ENCODE measurements at places on chromosomes 7 and 10. TPM values are rescaled to one million over a fixed set of nuclear protein-coding genes. Genes with fewer than 3 reads are reported as not detected.

CYP3A4 gene
- total RNA-seq, result not detected

FLNC gene
- total RNA-seq, result 191 TPM

CLEC5A gene
- not detected for total RNA-seq

GRCh38 chr7:101924171-101924570 lies 106.7 kb downstream of the CUX1 start:
- peak; percentile 88 for DNase-seq
- no peaks in the 10 kb centered on the region for H3K27me3 ChIP-seq
- peaks cover 11% of the 10 kb centered on the region for H3K4me1 ChIP-seq
- H3K36me3 ChIP-seq, result no peaks in the 10 kb centered on the region
- H3K27ac ChIP-seq, result peak overlapping the region; percentile 20
- no peak overlapping the region for H3K4me3 ChIP-seq

ZNF282 gene
- total RNA-seq, result 16.7 TPM

DNA sequence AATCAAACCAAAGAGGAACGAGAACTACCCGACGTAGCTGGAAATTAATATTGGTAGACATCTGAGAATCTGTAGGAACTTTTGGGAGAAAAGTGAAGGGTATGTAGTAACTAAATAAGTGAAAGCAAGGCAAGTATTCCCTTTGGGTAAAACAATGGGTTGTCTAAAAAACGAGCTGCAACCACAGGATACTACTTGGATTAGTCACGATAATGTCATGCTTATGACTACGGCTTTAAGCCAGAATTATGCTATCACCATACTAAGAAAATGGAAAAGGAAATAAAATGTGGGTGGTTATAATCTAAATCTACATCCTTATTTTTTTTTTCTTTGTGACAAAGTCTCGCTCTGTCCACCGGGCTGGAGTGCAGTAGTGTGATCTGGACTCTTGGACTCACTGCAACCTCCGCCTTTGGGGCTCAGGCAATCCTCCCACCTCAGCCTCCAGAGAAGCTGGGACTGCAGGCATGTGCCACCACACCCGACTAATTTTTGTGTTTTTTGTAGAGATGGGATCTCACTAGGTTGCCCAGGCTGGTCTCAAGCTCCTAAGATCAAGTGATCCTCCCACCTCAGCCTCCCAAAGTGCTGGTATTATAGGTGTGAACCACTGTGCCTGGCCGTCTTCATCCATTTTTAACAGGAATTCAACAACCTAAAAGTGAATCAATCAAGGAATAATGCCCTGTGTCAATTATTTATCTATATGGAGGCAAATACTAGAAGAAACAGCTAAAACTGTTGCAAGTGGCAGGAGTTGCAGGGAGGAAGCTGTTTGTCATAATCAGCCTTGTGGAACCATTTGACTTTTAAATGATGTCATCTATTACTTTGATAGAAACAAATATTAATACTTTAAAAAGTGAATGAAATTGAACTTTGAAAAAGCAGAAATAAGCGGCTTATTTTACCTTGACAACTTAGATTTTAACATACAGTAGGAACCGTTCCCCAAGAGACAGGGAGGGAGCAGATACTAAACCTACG lies 189.3 kb downstream of the PRPF18 start:
- H3K4me3 ChIP-seq, result no peak overlapping the region
- H3K27ac ChIP-seq, result peak overlapping the region; percentile 74
- peak; percentile 94 for DNase-seq
- no peaks in the 10 kb centered on the region for H3K27me3 ChIP-seq

GRCh38 chr7:29130096-29130495 lies 16.2 kb downstream of the CPVL start:
- H3K27me3 ChIP-seq, result no peaks in the 10 kb centered on the region
- H3K36me3 ChIP-seq, result no peaks in the 10 kb centered on the region
- DNase-seq, result no peak
- H3K4me1 ChIP-seq, result no peaks in the 10 kb centered on the region

DNA sequence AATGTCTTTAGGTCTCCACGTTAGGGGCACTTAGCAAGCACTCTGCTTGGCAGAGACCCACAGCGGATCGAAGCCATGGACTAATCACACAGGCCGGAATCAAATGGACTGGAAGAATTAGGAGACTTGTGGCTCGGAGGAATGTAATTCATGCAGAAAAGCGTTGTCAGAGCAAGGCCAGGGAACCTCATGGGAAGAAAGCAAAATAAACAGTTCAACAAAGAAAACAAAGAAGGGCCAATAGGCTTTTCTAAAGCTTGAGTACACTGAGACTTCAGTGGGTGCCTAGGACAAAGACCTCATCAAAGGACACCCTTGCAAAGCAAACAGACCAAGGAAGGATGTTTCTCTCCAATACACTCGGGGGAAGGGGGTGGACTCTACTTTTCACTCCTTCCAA lies 171.1 kb downstream of the GLI3 start:
- H3K4me3 ChIP-seq, result no peak overlapping the region
- no peaks in the 10 kb centered on the region for H3K36me3 ChIP-seq
- H3K27me3 ChIP-seq, result no peaks in the 10 kb centered on the region
- no peak overlapping the region for H3K27ac ChIP-seq
- H3K4me1 ChIP-seq, result peaks cover 2% of the 10 kb centered on the region
- peak; percentile 59 for DNase-seq

DNA sequence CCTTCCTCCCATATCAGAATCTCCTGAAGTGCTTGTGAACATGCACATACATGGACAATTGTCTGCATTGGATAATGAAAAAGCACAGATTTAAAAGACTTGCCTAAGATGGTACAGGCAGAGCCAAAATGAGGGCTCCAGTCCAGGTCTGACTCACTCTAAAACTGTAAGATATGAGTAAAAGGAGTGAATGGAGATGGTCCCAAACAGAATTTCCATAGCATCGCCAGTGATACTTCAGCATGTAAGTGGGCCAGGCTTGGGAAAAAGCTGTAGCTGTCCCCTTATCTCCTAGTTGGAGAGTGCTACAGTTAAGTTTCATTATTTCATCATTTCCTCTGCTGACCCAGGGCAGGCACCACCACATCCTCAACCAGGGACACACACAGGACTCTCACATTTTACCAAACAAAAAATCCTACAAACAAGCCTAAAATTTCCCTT lies 26.4 kb upstream of the IL6 start:
- peak; percentile 76 for DNase-seq
- no peaks in the 10 kb centered on the region for H3K4me1 ChIP-seq
- H3K4me3 ChIP-seq, result no peak overlapping the region
- no peak overlapping the region for H3K27ac ChIP-seq
- no peaks in the 10 kb centered on the region for H3K27me3 ChIP-seq

DNA sequence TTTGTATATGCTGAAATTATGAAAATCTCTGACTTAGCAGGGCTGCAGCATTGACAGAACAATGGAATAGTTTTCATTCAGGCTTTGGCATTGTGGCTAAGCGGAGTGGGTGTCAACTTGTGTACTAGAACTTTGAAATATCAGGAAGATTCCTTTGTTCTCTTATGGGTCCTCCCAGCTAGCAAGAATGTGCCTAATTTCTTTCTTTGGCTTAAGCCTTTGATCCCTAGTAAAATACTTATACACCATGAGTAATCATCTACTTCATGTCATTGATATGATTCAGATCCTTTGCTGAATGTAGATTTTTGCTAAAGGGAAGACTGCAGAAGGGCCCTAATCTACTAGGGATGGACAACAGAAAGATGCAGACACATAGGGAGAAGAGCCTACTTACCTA lies 6.2 kb downstream of the AVL9 start:
- H3K27ac ChIP-seq, result peak overlapping the region; percentile 64
- no peaks in the 10 kb centered on the region for H3K27me3 ChIP-seq
- H3K36me3 ChIP-seq, result no peaks in the 10 kb centered on the region
- peaks cover 12% of the 10 kb centered on the region for H3K4me1 ChIP-seq
- peak; percentile 85 for DNase-seq
- H3K4me3 ChIP-seq, result peak overlapping the region; percentile 17

All from fibroblast of lung (primary cell).